ENCODE measurements at places on chromosomes 13 and 19.

DNA sequence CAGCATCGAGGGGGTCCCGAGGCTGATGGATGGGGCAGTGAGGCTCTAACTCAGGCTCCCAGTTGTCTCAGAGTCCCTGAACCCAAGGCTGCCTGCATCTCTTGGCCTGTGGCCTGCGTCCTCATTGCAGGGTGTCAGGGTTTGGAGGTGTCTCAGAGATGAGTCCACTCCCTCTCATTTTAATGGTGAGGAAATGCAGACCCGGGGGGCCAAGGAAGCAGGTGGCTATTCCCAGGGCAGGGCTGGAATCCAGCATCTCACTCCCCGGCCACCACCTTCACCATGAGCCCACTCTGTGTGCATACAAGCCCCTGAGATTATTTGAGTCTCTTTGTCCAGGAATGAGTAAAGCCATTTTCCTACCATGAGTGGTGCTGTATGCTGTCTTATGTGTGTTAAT is 21.4 kb downstream of the TEX29 start:
- DNase-seq, result no peak

DNA sequence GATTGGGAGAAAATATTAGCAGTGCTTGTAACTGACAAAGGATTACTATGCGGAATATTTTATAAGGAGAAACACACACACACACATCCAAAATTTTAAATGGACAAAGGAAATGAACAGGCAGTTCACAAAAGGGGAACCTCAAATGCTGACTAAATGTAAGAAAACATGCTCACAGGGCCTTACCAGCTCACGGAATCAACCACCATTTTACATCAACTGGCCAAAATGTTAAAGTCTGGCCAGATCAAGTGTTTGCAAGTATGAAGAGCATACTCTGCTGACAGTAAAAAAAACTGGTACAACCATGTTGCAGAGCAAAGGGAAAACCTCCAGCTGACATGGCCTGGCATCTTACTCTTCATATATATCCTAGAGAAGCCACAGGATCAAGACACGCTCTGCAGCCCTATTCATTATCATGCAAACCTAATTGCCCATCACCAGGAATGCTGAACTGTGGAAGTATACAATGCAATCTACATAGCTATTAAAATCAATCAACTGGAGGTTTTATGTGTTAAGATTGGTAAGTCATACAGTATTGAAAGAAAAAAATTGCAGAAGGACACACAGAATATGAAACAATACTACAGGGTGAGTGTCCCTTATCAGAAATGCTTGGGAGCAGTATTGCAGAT is 124.4 kb downstream of the RNF17 start:
- no peak for DNase-seq

DNA sequence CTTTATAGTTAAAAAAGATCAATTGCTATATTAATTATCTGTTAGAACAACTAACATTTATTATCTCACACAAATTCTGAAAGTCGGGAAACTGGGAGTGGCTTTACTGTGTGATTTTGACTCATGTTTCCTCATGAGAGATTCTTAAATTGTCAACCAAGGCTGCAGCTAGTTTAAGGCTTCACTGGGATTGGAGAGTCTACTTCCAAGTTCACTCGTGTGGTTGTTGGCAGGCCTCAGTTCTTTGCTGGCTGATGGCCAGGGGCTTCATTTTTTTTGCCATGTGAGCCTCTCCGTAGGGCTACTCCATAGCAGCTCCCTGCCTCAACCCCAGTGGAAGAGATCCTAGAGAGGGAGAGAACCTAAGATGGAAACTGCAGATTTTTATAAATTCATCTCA is 24.5 kb upstream of the LPAR6 start:
- DNase-seq, result no peak

DNA sequence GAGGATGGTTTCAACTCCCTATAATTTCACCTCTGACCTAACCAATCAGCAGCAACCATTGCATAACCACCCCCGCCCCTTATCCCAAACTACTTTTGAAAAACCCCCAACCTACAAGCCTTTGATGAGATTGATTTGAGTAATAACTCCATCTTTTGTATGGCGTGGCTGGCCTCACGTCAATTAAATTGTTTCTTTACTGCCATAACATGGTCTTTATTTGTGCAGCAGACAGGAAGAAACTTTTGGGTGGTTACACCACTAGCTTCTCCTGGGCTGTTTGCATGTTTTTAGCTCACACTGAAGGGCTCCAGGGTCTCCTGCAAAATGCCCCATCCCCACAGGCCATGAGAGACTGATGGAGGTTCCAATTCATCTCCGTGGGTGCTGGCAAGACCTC is 34.0 kb upstream of the PEG3 start:
- no peak for DNase-seq

GRCh38 chr19:28387507-28387906 is 825.4 kb downstream of the UQCRFS1 start:
- DNase-seq, result no peak

DNA sequence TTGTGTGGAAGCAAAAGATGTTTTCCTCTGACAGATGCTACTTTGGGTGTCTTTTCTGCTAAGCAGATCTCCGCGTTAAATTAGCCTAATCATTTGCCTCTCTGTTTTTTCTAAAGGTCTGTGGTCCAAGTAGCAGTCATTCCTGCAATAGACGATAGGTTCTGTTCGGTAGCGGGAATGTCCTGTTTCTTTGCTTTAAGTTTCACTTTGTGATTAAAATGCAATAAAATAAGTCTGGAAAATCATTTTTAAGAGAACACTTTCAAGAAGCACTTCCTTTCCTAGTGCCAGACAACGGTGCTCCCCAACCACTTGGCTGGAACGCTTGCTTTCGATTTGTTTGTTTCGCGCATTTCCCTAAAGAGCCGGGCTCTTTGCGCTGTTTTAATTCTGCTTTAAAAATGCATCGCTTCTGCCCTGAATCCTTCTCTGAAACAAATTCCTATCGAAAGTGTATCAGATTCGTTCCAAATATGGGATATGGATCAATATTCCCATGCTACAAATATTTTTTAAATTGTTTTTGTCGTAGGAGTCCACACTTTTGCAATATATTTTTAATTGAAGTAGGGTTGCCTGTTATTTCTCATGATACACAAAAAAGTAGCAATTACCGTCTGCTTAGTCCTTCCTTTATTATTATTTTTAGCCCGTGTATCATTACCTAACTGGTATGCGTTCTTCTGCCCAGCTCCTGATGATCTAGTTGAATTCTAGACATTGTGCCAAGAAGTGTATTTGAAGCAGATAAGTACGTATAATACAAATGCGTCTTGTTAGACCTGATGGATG is 14.2 kb downstream of the ZIC2 start:
- DNase-seq, result no peak

GRCh38 chr19:41407271-41407670 is 9.7 kb downstream of the BCKDHA start:
- no peak for DNase-seq

DNA sequence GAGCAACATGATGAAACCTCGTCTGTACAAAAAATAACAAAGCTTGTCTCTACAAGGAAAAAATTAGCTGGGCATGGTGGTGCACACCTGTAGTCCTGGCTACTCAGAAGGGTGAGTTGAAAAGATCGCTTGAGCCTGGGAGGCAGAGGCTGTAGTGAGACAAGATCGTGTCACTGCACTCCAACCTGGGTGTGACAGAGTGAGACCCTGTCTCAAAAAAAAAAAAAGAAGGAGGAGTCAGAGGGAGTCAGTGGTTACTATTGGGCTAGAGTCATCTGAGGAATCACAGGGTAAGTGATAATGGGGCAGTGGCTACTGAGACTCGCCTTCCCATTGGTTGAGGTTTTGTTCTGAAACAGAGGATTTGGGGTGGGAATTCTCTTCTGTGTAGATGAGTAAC is 1.9 kb upstream of the GPI start:
- no peak for DNase-seq

GRCh38 chr19:18742838-18743783 is 48.0 kb downstream of the COMP start:
- DNase-seq, result no peak

DNA sequence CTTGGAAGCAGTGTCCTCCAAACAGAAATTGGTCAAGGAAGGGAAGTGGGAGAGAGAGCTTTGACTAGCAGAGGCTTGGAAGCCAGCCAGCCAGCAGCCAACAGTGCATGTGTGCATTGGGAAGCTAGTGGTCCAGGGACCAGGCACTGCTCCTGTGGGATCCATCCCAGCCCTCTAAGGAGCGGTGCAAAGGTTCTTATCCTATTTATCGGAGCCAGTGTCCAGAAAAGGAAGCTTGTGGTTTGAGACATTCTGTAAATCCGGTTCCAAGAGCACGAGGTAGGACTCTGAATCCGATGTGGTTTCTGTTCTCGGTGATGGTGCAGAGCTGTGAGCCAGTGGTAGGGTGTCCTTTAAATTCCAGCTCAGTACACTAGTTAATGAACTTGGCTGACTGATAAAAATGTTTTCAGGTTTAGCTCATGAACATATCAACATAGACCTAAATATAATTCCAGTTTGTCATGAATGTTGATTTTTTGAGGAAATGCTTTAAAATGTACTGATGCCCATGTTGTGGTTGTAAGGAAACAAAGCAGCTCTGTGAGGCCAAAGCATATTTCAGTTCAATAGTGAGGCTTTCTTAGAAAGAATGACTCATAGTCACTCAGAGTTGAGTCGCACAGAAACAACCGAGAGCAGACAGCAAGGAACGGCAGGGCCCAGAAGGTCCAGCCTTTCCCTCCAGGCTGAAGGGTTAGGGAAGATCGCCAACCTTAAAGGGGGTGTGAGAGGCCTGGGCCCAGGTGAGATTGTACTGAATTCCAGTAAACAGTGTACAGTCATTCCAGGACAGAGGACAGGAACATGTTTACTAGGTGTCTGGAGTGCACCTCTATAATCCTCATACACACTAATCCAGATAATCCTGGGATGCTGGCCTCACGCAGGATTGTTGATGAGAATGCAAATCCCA is 21.5 kb upstream of the GARRE1 start:
- no peak for DNase-seq

DNA sequence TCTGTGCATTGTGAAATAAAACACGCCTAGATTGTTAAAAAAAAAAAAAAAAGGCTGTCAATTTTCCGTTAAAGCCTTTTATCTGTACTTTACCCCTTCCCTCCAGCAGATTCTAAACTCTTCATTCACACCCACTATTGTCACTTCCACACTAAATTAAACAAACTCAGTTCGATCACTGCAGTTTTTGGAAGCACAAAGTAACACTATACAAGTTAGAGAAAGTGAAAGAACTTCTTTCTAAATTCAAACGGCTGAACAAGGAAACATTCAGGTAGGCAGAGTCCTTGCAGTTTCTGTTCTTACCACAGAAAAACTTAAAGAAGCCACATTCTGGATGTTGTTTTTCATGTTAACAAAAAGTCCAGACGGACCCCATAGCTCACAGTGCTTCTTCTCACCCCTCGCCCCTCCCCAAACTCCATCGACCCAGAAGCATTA is 27.5 kb upstream of the UBE2L5 start:
- no peak for DNase-seq

DNA sequence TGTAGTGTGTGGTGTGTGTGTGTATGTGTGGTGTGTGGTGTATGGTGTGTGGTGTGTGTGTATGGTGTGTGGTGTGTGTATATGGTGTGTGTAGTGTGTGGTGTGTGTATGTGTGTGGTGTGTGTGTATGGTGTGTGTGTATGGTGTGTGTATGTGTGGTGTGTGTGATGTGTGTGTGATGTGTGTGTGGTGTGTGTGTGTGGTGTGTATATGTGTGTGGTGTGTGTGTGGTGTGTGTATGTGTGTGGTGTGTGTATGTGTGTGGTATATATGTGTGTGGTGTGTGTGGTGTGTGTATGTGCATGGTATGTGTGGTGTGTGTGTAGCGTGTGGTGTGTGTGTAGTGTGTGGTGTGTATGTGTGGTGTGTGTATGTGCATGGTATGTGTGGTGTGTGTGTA is 1.7 kb downstream of the ATP12A start:
- no peak for DNase-seq

DNA sequence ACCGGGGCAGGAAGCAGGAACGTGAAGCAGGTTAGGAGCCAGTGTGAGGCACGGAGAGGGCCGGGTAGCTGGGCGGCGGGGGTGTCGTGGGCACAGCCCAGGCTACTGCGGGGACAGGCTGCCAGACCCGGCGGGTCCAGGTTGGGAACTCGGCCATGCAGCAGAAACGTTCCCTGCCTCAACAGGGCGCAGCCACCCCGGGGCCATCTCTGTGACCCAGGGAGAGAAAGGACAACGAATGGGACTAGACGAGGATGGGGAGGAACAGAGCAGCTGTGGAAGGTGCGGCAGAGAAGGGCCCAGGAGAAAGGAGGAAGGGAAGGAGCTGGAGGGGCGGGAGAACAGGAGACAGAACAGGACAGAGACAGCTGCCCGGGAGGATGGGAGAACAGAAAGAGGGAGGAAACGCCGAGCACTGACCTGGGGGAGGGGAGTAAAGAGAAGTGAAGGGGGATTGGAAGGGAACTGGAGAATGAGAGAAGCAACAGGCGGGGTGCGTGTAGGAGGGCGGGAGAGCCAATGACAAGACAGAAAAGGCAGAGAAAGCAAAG is 12.9 kb upstream of the GARIN5A start:
- DNase-seq, result no peak

DNA sequence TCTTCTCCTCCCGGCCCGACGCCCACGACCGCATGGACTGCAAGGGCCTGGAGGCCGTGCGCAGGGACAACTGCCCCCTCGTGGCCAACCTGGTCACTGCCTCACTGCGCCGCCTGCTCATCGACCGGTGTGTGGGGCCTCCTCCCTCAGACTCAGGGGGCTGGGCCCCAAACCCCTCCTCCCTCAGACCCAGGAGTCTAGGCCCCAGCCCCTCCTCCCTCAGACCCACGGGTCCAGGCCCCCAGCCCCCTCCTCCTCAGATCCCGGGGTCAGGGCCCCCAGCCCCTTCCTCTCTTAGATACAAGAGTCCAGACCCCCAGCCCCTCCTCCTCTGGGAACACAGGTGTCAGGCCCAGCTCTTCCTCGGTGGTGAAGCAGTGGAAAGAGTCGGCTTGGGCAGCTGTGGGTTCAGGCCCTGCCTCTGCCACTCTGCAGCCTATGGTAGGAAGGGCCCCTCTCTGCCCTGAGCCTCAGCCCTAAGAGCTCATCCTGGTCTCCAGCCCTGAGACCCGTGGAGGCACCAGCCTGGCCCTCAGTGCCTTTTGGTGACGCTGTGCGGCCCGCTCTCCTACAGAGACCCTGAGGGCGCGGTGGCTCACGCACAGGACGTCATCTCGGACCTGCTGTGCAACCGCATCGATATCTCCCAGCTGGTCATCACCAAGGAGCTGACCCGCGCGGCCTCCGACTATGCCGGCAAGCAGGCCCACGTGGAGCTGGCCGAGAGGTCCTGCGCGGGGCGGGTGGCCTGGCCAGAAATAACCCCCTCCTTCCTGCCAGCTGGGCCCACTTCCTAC is 3.7 kb upstream of the SPIB start:
- DNase-seq, result peak; percentile 54

- no peak for DNase-seq
These were observed 1.2 kb upstream of the TRIM13 start for GRCh38 chr13:49995625-49996101.

DNA sequence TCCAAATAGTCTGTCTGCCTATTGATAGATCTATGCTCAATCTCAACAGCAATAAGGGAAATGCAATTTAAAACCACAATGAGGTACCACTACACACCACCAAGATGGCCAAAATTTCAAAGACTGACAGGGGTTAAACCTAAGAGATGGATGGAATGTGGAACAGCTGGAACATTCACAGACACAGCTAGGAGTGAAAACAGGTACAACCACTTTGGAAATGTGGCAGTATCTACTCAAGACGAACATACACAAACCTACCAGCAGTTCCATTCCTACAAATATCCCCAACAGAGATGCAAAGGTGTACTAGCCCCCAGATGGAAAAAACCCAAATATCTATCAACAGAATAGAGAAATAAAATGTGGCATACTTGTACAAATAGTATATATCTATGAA is 86.4 kb downstream of the TSC22D1 start:
- DNase-seq, result no peak
